Effector memory CD4-positive, alpha-beta T cell (primary cell): ENCODE measurements at places on chromosomes 7 and 10.
A peak's percentile ranks its signal among the peaks of the same experiment; 100 is the strongest.

GRCh38 chr7:48637382-48637781, 287.0 kb upstream of the CDC14C start:
- H3K4me3 ChIP-seq: no peak overlapping the region
- no peaks in the 10 kb centered on the region for H3K36me3 ChIP-seq
- no peaks in the 10 kb centered on the region for H3K4me1 ChIP-seq
- DNase-seq: no peak

- H3K27ac ChIP-seq: no peak overlapping the region
- H3K36me3 ChIP-seq: no peaks in the 10 kb centered on the region
- no peak overlapping the region for H3K4me3 ChIP-seq
- no peaks in the 10 kb centered on the region for H3K4me1 ChIP-seq
- no peak for DNase-seq
Measured at GRCh38 chr10:35896001-35896400, 253.9 kb upstream of the FZD8 start.

DNA sequence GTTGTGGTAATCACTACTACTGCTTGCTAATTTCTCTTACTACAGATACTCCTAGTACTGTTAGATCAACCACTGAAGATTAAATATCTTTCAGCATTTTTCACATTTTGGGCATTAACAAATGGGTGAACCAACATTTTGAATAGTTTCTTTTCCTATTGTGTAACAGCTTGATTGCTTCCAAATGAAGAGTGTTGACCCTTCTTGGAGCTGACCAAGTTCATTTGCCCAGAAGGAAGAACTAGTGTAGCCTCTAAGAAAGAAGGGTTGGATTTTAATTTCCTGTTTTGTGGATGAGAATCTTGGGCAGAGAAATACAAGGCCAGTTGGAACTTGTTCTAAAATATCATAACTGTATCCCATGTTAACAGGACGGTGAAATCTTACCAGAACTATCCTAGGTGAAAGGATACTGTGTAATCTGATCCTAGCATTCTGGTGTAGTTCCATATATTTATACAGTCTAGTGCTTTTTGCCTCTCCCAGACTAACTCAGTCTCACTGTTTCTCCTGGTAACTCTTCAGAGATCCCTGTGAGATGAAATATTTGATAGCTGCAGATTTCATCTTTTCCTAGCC, 37.3 kb downstream of the SND1 start:
- H3K27me3 ChIP-seq: no peaks in the 10 kb centered on the region
- DNase-seq: no peak
- H3K27ac ChIP-seq: no peak overlapping the region
- H3K4me1 ChIP-seq: no peaks in the 10 kb centered on the region

DNA sequence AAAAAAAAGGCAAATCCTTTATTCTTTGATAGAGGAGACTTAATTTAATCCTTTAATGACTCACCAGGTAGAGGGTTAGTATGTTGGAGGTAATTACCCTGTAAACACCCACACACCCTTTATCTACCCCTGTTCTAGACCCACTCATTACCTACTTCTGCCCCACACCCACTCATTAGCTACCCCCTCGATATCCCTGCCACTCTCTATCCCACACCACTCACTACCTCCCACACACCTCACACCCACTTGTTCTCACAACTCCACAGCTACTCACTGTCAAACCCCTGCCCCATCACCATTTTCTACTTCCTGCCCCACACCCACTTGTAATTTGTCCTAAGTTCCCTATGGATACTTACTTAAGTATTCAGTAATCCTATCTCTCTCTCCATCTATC, 49.7 kb downstream of the SEC61G start:
- no peak overlapping the region for H3K4me3 ChIP-seq
- H3K36me3 ChIP-seq: no peaks in the 10 kb centered on the region
- no peak for DNase-seq
- H3K4me1 ChIP-seq: no peaks in the 10 kb centered on the region

DNA sequence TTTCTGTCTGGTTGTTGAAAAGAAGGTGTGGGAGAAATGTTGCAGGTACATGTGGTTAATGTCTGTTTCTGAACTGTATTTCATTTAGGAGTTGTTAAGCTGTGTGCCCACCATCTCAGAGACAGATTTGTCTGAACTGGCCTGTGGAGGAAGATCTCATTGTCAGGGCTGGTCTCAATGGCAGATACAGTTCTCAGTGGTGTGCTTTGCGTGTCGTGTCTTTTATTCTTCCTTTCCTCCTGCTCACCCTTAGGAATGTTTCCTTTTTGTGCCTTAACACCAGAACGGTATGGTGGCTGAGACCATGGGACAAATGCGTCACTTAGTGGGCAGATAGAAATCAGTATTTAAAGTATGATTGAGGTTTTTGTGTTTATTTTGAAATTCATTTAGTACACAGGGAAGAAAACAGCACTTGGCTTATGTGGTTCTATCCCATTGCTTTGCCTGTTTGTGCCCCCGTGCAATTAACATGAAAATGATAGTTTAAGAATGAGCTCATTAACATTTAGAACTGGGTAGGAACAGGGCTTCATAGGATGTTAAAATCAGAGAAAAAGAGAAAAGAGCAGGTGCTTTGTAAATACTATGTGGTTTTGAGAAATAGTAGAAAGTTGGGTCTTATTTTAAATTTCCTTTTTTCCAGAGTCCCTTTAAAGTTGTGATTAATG, 112.6 kb downstream of the AUTS2 start:
- H3K27ac ChIP-seq: no peak overlapping the region
- H3K4me3 ChIP-seq: no peak overlapping the region
- no peak for DNase-seq
- no peaks in the 10 kb centered on the region for H3K27me3 ChIP-seq
- no peaks in the 10 kb centered on the region for H3K36me3 ChIP-seq

DNA sequence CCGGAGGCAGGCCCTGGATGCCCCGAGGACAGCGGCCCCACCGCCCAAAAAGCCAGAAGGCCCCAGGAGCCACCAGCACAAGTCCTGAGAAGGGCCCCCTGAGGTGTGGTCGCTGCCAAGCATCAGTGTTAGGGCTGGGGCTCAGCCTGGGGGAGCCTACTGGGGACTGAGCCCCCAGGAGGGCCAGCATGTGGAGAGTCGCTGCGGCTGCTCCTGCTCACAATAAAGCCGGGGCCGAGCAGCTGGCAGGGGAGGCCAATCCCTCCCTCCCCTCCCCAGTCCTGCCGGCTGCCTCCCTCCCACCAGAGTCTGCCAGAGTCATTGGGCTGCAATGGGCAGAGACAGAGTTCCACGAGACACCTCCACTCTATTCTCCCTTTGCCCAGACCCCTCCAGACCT, 3.1 kb upstream of the ASIC3 start:
- H3K27me3 ChIP-seq: no peaks in the 10 kb centered on the region
- no peak for DNase-seq
- H3K4me1 ChIP-seq: no peaks in the 10 kb centered on the region
- no peak overlapping the region for H3K27ac ChIP-seq

- no peaks in the 10 kb centered on the region for H3K36me3 ChIP-seq
- H3K27ac ChIP-seq: no peak overlapping the region
- no peaks in the 10 kb centered on the region for H3K27me3 ChIP-seq
- no peak for DNase-seq
Measured at GRCh38 chr7:15057272-15057671, 154.7 kb upstream of the DGKB start.

GRCh38 chr7:16300361-16300895, 120.9 kb downstream of the CRPPA start:
- H3K36me3 ChIP-seq: no peaks in the 10 kb centered on the region
- no peaks in the 10 kb centered on the region for H3K4me1 ChIP-seq
- H3K4me3 ChIP-seq: no peak overlapping the region
- H3K27ac ChIP-seq: no peak overlapping the region
- no peak for DNase-seq
- H3K27me3 ChIP-seq: no peaks in the 10 kb centered on the region

- no peak overlapping the region for H3K4me3 ChIP-seq
- H3K4me1 ChIP-seq: peaks cover 3% of the 10 kb centered on the region
- no peaks in the 10 kb centered on the region for H3K36me3 ChIP-seq
- no peak overlapping the region for H3K27ac ChIP-seq
- H3K27me3 ChIP-seq: no peaks in the 10 kb centered on the region
Measured at GRCh38 chr7:105215821-105216220, 172.9 kb downstream of the SRPK2 start.

- H3K27ac ChIP-seq: peak within 1 kb of the TSS; percentile 83
- no peaks in the 10 kb centered on the region for H3K27me3 ChIP-seq
- peaks cover 12% of the 10 kb centered on the region for H3K4me1 ChIP-seq
- peak; percentile 99 for DNase-seq
Measured at GRCh38 chr10:102151774-102152544, at the start of gene NOLC1. NOLC1 (plus strand) TSS chr10:102152389; CDS start chr10:102152411, 22 bp downstream.

DNA sequence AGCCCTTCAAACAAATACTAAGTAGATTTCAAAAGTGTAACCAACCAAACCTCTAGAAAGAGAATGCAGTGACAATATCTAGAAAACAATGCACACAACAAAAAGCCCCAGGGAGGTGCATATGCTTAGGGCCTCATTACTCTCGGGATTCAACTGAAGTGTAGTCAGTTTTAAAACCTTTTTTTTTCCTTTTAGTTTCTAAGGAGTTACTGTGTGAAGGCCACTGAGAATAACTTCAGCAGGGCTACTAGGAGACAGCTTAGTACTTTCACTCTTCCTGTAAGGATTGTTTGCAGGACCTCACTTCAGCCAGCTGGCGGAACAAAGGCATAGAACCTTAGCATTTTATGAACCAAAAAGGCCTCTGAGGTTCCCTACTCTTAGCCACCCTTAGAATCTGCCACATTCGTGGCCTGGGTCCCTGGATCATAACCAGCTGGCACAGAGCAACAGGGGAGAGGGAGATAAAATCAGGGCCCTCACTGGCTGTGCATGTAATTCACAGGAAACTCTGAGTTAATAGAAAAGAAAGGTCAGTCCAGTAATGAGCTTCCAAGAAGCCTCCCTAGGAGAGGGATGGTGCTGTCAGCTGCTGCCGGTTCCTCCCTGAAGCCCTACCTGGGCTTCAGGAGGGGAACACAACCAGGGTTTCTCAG, 3.6 kb downstream of the VOPP1 start:
- H3K36me3 ChIP-seq: no peaks in the 10 kb centered on the region
- peaks cover 50% of the 10 kb centered on the region for H3K4me1 ChIP-seq
- no peaks in the 10 kb centered on the region for H3K27me3 ChIP-seq
- no peak for DNase-seq
- H3K4me3 ChIP-seq: no peak overlapping the region
- peak overlapping the region; percentile 84 for H3K27ac ChIP-seq

DNA sequence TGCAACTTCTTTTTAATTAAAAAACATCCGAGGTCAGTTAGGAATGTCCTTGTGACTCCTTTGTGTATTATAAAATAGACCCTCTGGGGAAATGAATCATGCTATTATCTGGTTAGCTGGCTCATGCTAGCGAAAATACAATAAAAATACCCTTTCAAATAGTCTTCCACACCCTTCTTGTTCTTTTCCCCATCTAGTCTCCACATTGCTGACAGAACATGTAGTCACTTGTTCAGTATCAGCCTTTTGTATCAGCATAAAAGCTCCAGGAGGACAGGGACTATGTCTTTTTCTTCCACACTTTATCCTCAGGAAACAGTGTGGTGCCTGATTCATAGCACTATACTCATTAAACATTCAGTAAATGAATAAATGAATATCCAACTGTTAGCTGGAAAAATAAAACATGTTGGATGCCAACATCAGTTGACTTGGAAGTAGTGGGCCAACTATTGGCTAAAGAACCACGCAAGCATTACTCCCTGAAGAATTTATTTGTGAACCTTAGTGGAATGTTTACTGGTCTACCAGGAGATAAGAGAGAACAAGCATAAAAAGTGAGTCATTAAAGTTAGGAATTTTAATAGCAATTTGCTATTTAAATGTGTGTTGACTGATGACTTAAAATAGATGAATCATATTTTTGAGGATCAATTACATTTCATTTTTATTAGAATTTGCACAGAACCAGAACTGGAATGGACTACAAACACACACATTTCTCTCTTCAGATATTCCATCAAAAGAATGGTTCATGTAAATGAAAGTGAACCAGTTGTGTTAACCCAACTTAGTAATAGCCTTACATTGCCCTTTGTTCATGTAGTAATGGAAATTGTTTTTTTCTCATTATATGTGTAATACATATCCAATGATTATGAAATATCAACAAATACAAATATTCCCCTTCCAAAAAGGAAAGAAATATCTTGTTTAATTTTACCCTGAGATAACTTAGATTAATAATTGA, 129.6 kb downstream of the DKK1 start:
- no peak for DNase-seq
- no peaks in the 10 kb centered on the region for H3K27me3 ChIP-seq
- H3K36me3 ChIP-seq: no peaks in the 10 kb centered on the region
- H3K4me1 ChIP-seq: no peaks in the 10 kb centered on the region
- no peak overlapping the region for H3K4me3 ChIP-seq
- no peak overlapping the region for H3K27ac ChIP-seq
